AG04450 (cell line): ENCODE measurements at places on chromosomes 3 and 15. TPM values are rescaled to one million over a fixed set of nuclear protein-coding genes. Genes with fewer than 3 reads are reported as not detected.

USP50 gene
- polyA plus RNA-seq: not detected in 2 replicates

SMCO1 gene
- not detected in 2 replicates for polyA plus RNA-seq

CKMT1A gene
- not detected in 2 replicates for polyA plus RNA-seq

RLBP1 gene
- not detected in 2 replicates for polyA plus RNA-seq

C2CD4B gene
- not detected in 2 replicates for polyA plus RNA-seq

SSR3 gene
- 293 and 328 TPM in 2 replicates for polyA plus RNA-seq

MAP1A gene
- polyA plus RNA-seq: 48.5 and 52.9 TPM in 2 replicates

BCL2A1 gene
- 2.7 and 2.9 TPM in 2 replicates for polyA plus RNA-seq

NR2E3 gene
- polyA plus RNA-seq: 0.16 and 0.29 TPM in 2 replicates

ACKR4 gene
- 0.10 and 0.20 TPM in 2 replicates for polyA plus RNA-seq
